ENCODE measurements at places on chromosomes 2 and 18.

GRCh38 chr2:64972426-64972825 lies 16.8 kb upstream of the SLC1A4 start:
- no peak for DNase-seq

DNA sequence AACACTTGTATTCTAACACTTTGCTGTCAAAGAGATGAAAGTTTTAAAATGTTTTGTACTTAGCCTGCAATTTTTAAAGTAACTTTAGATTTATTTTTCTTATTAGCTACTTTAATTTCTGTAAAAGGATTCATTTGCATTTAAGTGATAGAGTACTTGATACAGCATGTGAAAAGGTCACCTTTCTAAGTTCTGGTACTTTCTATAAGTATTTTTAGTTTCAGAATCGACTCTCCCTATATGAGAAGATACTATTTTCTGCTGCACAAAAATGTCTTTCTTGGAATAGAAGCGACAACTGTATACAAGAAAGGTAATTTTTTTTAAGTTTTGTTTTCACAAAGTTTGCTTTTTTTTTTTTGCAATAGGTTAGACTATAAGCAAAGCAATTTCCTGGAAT lies 72.9 kb downstream of the METTL8 start:
- DNase-seq, result no peak

GRCh38 chr2:153622285-153622684 lies 143.7 kb upstream of the RPRM start:
- no peak for DNase-seq

- no peak for DNase-seq
Observed at GRCh38 chr2:7953195-7953594, 728.7 kb upstream of the ID2 start.

DNA sequence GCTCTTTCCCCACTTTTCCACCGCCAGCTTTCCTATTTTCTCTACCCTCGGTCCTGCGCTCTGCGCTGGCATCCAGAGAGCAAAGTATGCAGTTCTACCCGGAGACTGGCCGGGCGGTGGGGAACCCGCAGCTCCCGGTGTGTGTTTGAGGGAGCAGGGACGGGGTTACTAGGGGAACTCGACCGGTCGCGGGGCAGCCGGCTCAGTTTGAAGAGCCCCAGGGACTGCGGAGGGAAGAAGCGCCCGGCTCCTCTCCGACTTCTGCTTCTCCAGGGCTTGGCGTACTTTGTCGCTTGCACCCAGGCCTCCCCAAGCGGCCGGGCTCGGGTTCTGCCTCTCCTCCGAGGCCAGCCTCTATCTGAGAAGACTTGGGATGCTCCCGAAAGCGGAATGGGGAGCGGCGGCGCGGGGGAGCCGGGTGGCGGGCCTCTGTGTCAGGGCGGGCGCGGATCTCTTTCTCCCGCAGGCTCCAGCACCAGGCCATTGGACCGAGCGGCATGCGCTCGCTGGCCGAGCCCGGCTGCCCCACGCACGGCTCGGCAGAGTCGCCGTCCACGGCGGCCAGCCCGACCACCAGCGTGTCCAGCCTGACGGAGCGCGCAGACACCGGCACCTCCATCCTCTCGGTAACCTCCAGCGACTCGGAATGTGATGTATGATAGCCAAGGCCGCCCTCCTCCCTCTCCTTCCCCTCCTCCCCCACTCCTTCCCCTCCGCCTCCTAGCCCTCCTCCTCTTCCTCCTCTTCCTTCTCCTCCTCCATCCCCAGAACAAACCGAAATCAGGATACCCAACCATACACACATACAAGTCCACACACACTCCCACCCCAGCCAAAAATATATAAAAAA lies 2.8 kb downstream of the SIX3 start:
- no peak for DNase-seq

DNA sequence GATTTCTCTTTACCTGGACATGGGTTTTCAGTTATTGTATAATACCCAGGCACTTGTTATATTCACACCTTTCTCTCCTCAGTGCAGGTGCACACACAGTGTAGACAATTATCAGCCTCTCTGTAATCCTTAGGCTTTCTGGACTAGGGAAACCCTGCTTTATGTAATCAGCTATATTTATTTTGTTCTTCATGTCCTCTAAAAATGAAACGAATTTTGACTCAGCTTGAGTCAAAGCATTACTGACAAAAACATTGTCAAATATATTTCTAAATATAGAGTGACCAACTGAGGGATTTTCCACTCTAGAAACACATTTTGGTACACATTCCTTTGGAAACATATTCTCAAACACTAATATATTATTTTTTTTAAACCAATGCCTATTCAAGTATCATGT lies 144.8 kb upstream of the GULP1 start:
- no peak for DNase-seq

- no peak for DNase-seq
Observed at GRCh38 chr2:145341536-145341935, 821.6 kb upstream of the ZEB2 start.

- no peak for DNase-seq
Observed at GRCh38 chr2:176432434-176432833, 163.2 kb downstream of the MTX2 start.

DNA sequence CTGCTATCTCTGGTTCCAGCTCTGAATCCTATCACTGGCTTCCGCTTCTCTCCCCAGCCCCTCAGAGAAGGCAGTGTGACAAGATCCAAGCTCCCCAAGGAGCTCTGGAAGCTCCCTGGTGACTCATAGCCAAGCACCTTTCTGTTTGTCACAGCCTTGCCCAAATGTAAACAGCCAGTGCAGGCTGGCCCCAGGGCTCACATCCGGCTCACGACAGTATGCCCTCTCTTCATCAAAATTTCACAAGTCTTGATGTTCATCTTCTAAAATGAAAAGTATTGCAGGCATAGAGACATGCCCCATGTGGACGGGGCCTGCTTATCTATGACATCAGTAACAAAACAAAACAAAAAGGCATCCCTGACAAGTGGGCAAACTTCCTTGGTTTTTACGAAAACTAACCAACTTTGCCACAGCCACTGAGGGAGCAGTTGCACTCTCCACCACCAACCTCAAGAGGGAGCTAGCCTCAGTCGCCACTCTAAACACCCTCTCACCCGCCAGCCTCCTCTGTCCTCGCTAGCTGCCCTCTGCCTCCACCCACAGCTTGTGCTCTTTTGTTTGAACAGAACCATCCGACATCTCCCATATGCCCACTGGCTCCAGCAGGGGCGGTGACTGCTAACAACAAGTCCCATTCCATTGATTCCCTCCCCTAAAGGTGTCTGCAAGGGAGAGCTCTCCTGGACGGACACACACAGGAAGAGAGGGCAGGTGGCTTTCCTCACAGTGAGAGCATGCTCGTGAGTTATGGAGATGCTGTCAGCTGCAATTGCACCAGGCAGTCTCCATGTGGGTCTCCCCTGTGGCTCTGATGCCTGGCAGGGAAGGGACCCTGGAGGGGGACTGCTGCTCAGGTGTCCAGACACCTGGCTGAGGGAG lies 71.0 kb upstream of the DAPL1 start:
- no peak for DNase-seq
